ENCODE measurements at places on chromosomes 5 and 9. TPM values are rescaled to one million over a fixed set of nuclear protein-coding genes. Genes with fewer than 3 reads are reported as not detected.

Gene PCDHGA5
- 0.29 TPM for total RNA-seq

Gene CYLC2
- total RNA-seq = not detected

Gene GLT6D1
- not detected for total RNA-seq

Gene KIF4B
- total RNA-seq = not detected

Gene CCNI2
- 0.24 TPM for total RNA-seq

DNA sequence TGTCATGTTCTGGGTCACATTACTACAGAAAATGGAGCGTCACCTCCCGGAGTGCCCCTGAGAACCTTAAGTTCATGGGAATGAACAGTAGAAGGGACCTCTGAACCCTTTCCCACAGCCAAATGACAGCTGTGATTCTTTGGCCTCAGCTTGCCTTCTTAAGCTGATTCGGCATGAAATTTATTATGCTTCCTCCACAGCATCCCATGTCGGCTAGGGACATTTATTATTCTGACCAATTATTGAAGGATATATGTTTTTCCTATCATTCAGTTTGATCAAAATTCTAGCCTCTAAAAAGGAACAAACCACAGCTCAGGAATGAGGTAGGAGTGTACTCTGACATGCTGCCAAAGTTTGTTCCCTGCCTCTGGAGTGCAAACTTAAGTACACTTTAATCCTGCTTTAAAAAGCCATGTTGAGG, 440.6 kb downstream of the CETN3 start:
- peaks cover 6% of the 10 kb centered on the region for H3K4me1 ChIP-seq
- peak; percentile 72 for DNase-seq
- no peak overlapping the region for H3K27ac ChIP-seq
- no peaks in the 10 kb centered on the region for H3K27me3 ChIP-seq

- H3K27ac ChIP-seq = no peak overlapping the region
- H3K36me3 ChIP-seq = no peaks in the 10 kb centered on the region
- no peak for DNase-seq
- H3K27me3 ChIP-seq = no peaks in the 10 kb centered on the region
Observed at GRCh38 chr5:81253875-81254274, 20.8 kb downstream of the CKMT2 start.

DNA sequence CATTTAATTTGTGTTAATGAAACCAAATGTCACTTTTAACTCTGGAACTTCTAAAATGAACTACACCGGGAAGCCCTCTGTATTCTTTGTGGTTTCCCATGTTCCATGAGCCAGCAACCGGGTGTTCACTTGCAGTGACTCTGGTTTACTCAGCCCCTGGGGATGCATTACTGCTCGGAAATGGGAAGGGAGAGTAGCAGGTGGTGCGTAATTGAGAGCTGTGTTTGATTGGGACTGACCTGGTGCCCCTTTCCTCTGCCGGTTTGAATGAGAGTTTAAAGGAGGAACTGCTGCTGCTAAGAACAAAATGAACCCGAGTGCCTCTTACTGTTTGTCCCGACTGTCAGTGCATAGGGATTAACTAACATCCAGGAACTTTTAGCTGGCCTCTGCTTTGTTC, 100.1 kb upstream of the DHFR start:
- H3K27me3 ChIP-seq = no peaks in the 10 kb centered on the region
- no peaks in the 10 kb centered on the region for H3K36me3 ChIP-seq
- H3K27ac ChIP-seq = no peak overlapping the region
- no peaks in the 10 kb centered on the region for H3K4me1 ChIP-seq

DNA sequence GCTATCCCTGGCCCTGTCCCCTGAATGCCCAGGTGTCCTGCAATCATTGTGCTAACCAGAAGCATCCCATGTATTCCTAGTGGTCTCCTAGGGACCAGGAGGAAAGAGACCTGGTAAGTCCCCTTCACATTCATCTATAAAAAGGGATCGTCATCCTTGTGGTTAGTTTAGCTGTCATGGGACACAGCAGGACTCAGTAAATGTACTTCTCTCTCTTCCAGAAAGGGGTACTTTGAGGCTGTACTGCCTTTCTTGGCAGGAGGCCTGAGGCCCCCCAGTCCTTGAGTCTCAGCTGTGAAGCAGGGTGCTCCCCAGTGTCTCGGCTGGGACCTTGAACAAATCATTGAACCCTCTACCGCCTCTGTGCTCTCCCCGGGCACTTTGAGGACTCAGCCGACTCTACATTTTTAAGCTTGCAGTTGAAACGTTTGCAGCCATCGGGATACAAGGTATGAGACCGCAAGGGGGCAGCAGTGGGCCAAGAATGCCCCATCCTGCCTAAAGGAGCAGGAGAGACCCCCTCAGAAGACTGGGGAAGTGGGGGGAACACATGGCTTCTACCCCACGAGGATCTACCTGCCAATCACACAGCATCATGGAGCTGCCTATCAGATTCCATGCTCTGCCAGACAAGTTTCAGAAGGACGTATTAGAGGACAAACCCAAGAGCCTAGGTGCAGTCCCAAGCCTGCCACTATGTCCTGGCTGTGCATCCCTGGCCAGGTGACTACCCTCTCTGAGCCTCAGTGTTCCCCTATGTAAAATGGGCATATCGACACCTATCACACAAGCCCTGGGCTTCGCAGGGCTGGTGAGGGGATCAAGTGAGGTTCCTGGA, 2.4 kb upstream of the PHYKPL start:
- H3K27ac ChIP-seq = no peak overlapping the region
- no peak overlapping the region for H3K4me3 ChIP-seq
- H3K36me3 ChIP-seq = no peaks in the 10 kb centered on the region
- peaks cover 22% of the 10 kb centered on the region for H3K4me1 ChIP-seq

DNA sequence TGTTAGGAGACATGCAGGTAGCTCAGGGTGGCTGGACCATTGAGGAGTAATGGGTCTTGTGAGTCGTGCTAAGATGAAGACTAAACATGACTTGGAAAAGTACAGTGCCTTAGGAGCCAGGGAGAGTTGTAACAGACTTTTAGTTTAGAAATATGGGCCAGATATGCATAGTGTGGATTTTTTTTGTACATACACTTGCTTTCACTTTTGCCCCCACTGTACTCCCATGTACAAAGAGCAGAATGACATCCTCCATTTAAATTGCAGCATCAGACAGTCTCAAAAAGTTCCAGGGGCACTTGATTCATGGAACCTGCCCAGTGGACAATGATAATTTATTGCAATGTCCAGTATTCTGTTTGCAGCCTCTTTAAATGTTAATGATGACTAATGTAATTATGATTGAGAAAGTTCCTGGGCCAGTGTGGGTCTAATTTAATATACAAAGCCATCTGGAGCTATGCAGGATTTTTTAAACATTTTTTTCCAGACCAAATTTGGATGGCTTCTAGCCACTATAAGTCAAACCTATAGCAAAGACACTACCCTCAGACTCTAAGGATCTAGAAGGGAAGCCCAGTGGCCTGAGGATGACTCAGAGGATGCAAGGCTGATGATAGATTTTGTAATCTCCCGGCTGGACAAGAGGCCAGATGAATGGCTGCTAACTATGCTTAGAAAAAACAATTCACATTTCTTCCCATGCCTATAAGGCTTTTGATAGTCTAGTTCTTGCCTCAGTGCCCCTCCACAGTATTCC, 80.1 kb downstream of the TRPC7 start:
- H3K4me3 ChIP-seq = no peak overlapping the region
- H3K27me3 ChIP-seq = no peaks in the 10 kb centered on the region
- H3K27ac ChIP-seq = no peak overlapping the region
- no peak for DNase-seq

- no peak overlapping the region for H3K27ac ChIP-seq
- no peaks in the 10 kb centered on the region for H3K36me3 ChIP-seq
- no peak for DNase-seq
- no peak overlapping the region for H3K4me3 ChIP-seq
- no peaks in the 10 kb centered on the region for H3K4me1 ChIP-seq
- H3K27me3 ChIP-seq = no peaks in the 10 kb centered on the region
Observed at GRCh38 chr9:3647652-3648051, 121.9 kb upstream of the RFX3 start.
